Stimulated activated CD8-positive, alpha-beta memory T cell treated with anti-CD3 and anti-CD28 coated beads, Interleukin-4, amount 100 ng/mL, for 4 hours (primary cell): ENCODE measurements at places on chromosomes 4 and X.

- DNase-seq, result no peak
Measured at GRCh38 chrX:69285401-69285877, 120.2 kb upstream of the PJA1 start.

DNA sequence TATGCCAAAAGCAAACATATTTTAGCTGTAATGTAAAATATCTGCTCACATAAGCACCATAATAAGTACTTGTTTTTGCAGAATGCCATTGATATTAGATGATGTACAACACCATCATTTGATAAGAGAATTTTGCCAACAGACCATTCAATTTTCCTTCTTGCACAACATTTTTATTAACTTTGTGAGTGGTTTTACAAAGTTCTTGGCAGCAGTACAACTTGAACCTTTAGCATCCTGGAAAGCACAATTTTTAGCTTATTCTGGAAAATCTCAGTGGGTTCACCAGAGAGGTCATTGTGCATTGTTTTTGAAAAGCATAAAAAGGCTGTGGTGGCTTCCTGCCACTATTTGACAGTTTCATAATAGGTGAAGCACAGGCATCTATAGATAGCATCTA is 26.4 kb upstream of the REPS2 start:
- no peak for DNase-seq

DNA sequence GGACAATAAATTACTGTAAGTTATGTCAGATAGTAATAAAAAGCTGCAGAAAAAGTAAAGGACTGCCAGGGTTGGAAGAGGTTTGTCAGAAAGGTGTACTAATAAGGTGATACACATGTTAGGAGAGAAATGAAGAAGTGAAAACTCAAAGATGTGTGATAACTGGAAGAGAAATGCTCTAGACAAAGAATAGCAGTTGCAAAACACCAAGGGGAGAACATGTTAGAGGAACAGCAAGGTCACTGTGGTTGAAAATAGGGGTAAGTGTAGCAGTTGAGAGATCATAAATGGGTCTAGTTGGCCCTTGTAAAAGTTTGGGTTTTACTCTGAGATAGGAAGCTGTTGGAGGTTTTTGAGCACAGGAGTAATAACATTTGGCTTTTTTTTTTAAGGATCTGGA is 46.9 kb downstream of the HSPA4L start:
- DNase-seq, result no peak

- DNase-seq, result no peak
Measured at GRCh38 chrX:143642426-143642825, 6.5 kb upstream of the SLITRK4 start.

DNA sequence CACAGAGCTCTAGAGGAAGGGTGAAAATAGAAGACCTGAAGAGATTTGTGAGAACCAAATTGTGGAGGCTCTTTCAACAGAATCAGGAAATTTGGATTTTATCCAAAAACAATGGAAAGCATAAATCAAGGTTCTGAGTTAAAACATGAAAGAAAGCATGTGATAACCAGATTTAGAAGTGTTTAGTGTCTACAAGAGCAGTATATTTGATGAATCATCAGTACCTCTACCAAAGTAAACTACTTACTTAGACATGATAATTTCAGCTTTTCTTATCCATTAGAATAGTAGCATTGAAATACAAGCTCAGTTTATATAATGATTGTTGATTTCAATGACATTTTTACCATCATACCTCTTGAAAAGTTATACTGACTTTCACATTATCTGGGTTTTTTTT is 25.9 kb upstream of the INTU start:
- DNase-seq, result no peak

DNA sequence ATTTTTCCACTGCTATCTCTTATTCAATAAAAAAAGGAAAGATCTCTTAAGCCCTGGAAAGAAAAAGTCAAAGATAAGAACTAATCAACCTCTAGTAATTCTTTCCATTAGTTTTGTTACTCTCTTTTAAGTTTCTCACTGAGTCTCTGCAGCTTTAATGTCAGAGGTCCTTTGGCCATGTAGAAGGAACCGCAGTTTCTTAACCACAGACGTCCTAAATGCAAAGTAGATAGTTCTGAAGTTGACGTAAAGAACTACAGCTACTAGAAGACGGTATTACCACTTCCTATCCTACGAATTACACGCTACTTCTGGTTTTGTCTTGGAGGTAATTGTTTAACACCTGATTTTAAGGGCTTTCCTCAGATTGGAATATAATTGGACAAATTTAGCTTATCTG is 325.9 kb downstream of the ANKRD50 start:
- DNase-seq, result no peak

- no peak for DNase-seq
Measured at GRCh38 chr4:153466081-153466948, at the start of gene TMEM131L. Gene TMEM131L, plus strand, starts transcription at chr4:153466360. Its CDS starts 38 bp downstream, at chr4:153466398.

DNA sequence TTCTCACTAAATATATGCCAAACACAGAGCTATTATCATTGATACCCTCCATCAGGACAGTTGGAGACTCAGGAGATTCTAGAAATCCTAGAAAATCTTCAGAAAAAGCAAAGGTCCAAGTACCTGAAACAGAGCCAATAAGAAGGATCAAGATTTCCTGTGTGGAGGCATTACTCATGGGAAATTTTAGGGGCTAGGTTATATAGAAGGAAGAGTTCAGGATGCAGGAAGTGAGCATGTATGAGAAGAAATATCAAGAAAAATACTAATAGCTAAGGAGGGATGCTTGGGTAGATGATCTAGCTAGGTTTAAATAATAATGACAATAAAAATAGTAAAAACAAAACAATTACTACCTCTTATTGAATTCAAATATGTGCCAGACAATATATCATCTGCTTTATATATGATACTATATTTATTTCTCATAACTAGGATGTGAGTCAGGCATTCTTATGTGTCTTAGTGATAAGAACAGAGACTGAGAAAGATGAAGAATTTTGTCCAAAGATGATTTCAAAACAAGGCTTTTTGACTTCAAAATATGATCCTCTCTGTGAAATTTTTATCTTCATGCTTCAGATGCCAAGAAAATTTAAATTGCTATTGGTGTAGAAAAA is 66.4 kb upstream of the HHIP start:
- DNase-seq, result no peak

- DNase-seq, result no peak
Measured at GRCh38 chrX:18793601-18794089, 86.2 kb downstream of the PPEF1 start.

DNA sequence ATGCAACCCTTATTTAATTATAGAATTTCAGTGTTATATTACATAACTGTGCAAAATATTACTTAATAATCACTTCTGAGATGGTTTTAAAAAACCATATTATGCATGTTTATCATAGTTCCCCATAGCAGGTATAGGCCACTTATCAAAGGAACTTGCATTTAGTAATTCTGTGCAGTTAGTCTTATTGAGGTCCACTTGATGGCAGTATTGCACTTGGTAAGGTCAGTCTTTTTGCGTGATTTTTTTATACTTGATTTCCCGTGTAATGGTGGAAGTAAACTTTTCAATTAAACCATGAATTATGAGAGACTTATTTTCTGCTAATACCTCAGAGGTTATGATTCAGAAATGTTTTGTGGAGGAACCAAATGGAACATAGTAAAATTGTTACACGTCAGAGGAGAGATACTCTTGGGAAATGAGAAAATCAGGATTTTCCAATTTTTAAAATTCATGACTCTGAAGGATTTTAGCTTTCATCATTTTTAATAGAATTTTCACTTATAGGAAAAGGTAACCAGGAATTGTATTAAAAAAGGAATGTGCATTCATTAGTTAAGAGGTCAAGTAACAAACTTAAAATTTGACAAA is 230.0 kb downstream of the CCSER1 start:
- no peak for DNase-seq

DNA sequence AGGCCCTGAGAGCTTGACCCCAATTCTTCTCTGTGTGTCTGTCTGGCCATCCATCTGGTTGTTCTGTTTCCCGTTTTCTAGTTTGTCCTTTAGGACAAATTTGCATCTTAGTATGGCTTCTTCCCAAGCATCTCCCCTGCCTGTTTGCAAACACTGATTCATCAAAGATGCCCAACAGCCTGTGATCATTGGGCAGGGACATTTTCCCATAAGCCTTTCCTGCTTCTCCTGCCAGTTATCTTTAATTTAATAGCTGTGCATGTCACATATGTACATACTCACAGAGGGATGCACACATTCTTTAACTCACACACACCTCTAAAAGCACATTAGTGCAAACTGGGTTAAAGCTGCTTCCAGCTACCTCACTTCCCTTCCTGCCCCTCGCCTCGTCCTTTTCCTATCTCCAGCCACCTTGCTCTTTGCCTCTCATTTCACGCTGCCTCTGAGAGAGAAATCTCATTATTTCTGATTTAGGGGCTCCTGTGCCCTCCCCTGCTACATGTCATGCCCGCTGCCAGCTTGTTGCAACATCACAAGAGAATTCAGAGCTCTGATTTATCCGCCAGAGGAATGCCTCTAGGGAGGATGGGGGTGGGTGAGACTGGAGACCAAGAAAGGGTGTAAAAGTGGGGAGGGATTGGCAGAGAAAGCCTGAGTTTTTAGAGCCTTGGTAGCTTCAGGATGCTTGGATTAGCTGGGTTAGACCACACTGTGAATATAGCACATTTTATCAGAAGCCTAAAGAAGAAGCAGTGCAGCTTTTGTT is 100.6 kb downstream of the NHS start:
- no peak for DNase-seq
